ENCODE measurements at places on chromosomes 4 and X. TPM values are rescaled to one million over a fixed set of nuclear protein-coding genes. Genes with fewer than 3 reads are reported as not detected.

Gene DCLK2
- 2.9 TPM for total RNA-seq

Gene LIAS
- 15.7 TPM for total RNA-seq

Gene TNIP3
- total RNA-seq, result 1.4 TPM

Gene GPR143
- total RNA-seq, result not detected

Gene BBS7
- total RNA-seq, result 24.5 TPM

Gene FAM236C
- total RNA-seq, result not detected

Gene HERC5
- total RNA-seq, result 0.32 TPM
